ENCODE measurements at places on chromosomes 7 and 10.

GRCh38 chr7:91068136-91068795 lies 196.0 kb upstream of the FZD1 start:
- DNase-seq, result no peak

- no peak for DNase-seq
Observed at GRCh38 chr7:25256333-25256819, 28.1 kb upstream of the NPVF start.

DNA sequence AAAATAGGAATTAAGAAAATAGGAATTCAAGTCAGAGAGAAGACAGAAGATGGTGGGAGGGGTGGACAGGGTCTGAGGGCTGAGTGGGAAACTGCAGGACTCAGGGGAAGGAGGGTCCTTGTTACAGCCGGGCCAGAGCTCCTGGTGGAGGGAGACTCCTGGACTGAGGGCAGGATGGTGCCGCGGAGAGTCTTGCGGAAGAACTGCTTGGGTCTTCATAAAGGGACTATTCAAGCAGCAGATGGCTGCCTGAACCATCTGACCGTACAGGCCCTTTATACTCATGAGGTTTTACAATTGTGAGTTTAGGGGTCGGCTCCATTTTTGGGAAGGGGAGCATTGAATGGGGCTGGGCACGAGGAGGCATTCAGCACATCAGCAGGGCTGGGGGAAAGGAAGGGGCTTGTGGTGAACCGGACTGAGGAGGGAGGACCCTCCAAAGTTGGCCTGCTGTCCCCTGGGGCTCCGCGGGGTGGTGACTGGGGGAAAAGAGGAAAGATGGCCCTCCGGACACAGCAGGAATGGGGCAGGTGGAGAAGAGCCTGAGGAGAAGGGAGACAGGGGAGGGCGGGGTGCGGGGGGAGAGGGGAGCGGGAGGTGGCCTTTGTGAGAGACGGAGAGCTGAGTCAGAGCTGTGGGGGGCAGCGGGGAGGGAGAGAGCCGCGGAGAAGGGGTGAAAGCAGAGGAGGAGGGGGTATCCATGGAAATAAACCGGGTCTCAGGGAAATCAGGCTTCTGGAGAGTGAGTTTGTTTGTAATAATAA lies 1.5 kb downstream of the FAM131B start:
- peak; percentile 58 for DNase-seq

GRCh38 chr10:727162-727790 lies 37.8 kb upstream of the DIP2C start:
- no peak for DNase-seq

DNA sequence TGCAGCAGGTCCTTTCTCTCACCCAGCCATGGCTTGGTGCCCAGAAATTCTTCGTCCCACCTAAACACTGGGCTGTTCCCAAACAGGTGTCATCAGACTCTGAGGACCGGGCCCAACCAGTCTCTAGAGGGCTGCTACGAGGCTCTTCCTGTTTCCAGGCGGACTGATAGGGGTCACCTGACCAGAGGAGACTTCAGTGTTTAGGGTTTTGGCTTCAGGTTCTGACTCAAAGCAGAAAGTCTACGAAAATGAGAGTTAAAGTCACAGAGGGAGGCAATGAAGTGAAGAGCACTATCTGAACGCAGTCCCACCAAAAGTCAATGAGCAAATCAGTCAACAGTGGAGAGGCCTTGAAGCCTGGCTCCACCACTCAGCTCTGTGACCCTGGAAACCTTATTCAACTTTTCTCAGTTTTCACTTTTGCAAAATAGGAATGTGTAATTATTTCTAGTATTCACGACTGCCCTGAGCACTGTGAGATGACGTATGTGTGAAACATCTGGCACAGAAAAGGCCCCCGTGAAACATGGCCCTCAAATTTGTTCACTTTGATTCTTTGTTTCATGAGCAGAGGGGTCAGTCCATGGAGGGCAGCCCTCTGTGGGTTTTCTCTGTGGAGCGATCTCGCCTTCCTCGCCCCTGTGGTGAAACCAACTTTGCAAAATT lies 189.9 kb upstream of the PDE1C start:
- DNase-seq, result no peak

GRCh38 chr7:158401295-158401694 lies 186.3 kb downstream of the PTPRN2 start:
- no peak for DNase-seq

- DNase-seq, result no peak
Observed at GRCh38 chr10:130440494-130440893, 304.3 kb downstream of the GLRX3 start.

DNA sequence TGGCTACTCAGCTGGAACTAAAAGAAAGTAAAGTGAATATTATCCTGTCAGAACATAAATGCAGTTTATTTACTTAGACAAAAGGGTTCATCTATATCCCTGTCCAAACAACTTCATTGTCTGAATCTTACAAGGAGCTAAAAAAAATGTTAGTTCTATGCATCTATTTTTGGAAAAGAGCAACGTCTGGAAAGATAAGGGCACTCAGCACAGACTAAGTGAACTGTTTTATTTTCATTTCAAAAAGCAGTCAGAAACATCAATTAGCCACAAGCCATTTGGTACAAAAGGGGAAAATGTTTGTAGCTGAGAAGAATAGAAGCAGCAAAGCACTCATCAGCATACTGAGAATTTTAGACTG lies 245.5 kb downstream of the FOXP2 start:
- DNase-seq, result no peak

DNA sequence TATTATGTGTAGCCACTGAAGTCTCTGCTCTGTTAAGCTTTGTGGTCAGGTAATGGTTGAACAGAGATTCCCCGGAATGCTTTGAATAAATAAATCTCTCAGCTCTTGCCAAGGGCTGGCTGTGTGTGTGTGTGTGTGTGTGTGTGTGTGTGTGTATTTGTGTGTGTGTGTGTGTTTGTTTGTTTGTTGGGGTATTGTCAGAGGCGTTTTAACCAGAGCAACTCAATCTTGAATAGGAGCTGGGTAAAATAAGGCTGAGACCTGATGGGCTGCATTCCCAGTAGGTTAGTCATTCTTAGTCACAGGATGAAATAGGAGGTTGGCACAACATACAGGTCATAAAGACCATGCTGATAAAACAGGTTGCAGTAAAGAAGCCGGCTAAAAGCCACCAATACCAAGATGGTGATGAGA lies 256.2 kb upstream of the CACNA2D1 start:
- no peak for DNase-seq

DNA sequence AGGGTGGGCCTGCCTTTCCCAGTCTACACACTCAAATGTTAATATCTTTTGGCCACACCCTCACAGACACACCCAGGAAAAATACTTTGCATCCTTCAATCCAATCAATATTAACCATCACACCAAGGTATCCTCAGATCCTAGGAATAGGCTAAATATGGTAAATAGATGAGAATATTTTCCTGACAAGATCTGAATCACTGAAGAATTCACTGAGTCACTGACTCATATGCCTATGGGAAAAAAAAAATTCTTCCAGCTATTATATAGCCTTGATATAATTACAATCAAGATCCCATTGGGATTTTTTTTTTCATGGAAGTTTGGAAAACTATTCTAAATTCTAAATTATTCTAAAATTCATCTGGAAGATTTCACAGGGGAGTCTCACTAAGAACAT lies 65.8 kb downstream of the INHBA start:
- no peak for DNase-seq

GRCh38 chr10:131004276-131004675 lies 307.2 kb downstream of the TCERG1L start:
- DNase-seq, result no peak

DNA sequence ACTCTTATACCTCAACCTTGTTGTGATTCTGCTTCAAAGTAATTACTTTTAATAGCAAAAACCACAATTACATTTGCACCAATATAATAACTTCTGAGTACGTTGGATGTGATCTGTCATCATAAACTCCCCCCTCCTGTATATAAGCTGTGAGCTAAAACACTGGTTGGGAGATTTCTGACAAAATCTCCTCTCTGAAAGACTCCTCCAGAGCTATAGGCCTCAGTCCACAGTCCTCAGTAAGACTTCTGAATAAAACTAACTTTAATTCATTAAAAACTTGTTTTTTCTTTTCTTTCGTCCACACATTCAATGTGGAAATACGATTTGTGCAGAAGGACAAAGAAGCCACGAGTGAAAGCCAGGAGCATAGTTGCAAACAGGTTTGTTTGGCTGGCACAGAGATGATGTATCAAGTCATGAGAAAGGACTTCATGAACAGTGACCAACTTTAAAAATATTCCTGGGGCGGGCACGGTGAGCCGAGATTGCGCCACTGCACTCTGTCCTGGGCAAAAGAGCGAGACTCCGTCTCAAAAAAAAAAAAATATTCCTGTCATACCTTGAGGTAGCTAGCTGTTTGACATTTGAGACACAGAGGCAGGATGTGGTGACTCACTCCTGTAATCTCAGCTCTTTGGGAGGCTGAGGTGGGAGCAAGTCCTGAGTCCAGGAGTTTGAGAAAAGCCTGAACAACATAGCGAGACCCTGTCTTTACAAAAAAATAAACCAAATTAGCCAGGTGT lies 91.1 kb upstream of the ARHGAP21 start:
- no peak for DNase-seq

DNA sequence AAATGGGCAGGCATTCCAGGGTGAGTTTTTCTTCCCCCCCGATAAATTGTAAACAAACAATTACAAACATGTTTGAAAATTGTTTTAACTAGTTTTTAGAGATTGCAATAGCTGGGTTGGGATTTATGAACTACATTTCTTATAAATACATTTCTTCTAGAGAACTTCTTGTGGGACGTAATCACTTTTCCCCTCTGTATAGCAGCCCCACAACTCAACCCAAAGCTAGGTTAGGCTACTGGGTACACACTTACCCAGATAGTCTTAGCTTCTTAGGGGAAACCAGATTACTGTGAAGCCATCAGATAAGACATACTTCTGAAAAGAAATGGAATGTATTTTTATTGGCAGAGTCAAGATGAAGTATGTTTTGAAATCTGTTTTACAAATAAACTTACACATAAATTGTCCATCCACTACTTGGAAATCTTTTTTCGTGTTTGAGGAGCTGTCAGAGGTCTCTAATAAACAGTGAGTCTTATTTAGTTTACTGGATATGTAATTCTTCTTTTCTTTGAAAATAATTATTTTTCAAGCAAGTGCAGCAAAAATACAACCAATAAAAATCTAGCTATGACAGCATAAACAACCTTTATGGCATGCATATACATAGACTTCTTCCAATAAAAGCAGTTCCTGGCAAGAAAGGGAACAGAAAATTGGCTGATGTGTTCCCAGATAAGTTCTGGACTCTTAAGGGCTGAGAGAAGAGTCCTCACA lies 8.0 kb upstream of the GLRX3 start:
- no peak for DNase-seq

DNA sequence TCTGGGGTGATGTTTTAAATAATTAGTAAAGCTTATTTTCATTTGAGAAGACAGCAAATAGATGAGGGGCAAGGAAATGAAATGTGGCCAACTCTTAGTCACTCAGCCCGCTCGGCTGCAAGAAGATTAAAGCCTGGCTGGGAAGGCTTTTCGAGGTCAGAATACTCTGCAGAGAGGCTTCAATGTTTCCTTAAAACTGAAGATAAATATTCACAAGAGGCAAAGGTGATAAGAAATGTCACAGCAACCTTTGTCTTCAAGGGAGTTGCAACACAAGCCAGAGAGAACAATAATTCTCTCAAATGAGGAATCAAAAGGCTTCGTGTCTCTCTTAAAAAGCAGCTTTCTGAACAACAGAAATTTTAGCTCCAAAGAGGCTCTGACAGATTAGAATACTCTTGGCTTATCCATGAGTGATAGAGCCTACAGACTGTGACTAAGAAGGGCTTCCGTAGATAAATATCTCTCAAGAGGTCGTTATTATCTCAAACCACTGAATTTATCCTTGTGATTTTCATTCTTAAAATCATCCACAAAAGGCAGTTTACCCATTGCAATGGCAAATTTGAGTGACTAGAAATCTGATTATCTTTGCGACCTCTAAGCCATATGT lies 92.5 kb downstream of the KLF6 start:
- no peak for DNase-seq

DNA sequence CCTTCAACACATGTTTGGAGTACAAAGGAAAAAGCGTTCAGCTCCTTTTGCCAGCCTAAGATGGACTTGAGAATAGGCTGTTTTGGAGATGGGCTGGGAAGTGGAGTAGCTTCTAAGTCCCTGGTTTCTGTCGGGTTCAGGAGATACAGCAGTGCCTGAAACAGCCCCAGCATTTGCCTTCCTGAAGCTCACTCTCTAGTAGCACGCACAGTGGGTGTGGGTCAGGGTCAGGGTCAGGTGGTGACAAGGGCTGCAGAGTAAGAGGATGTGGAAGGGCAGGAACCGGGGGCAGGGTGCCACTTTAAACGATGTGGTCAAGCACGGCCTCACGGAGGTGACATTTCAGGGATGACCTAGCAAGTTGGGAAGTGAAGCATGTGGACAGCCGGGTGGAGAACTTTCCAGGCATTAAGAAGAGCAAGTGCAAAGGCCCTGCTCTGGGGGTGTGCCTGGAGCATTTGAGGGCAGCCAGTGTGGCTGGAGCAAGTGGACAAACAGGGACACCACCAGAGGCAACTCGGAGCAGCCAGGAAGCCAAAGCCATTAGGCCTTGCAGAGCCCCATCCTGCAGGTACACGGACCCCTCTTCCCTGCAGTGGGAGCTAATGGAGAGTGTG lies 382.2 kb upstream of the ZMIZ1 start:
- no peak for DNase-seq

DNA sequence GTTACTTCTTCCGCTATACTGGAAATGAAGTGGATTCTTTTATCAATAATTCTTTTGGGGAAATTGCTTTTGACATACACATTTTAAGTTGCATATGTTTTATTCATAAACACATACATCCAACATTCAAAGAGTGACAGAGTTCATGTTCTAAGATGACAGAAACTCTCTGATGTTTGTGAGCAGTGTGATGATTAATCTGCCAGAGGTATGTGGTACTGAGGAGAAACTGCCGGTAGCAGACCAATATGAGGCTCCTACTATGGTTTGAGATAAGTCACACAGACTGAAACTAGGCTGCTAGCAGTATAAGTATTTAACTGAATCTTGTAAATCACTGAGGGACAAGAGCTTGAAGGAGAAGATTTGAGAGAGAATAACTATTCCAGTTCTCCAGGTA lies 524.1 kb upstream of the SEMA3D start:
- DNase-seq, result no peak

DNA sequence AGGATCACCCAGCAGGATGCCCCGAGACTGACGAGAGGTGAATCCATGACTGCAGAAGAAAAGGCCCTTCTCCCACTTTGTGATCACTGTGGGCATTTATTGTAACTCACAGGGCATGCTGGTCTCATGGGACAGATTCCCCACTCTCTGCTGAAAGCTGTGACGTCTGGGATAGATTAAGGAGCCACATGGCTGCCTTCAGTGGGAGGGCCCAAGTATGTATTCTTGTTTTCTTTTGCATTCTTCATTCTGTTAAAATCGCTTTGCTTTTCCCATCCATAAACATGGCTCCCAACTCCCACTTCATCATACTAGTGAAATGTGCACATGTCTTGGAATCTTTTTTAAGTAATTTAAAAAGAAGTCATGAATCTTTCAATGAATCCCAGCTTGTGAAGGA lies 67.2 kb downstream of the FAM107B start:
- no peak for DNase-seq

DNA sequence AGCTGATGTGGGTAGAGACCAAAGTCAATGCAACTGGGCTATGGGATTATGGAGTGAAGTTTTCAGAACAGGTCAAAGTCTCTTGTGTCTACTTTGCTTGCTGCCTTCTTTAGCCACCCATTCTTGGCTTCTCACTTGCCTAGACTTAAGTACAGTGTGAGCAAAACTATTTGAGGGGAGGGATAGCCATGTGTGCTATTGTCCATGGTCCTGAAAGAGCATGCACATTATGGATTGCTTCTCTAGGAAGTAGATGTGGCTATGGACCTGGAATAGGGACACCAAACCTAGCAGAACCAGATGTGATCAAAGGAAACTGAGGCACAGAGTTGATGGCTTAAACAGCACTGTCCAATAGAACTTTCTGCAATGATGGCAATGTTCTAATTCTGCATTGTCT lies 81.9 kb upstream of the ZNF800 start:
- no peak for DNase-seq

All from NCI-H1417 treated with DMSO at 0.1 percent for 48 hours (cell line).